ENCODE measurements at places on chromosomes 12 and 14. TPM values are rescaled to one million over a fixed set of nuclear protein-coding genes. Genes with fewer than 3 reads are reported as not detected.

GRCh38 chr12:116324654-116325335 lies 47.3 kb upstream of the MED13L start:
- no peaks in the 10 kb centered on the region for H3K36me3 ChIP-seq
- no peak overlapping the region for H3K27ac ChIP-seq
- H3K4me3 ChIP-seq: no peak overlapping the region
- peaks cover 8% of the 10 kb centered on the region for H3K27me3 ChIP-seq
- DNase-seq: no peak
- peaks cover 7% of the 10 kb centered on the region for H3K4me1 ChIP-seq

GRCh38 chr12:89230376-89231315 lies 121.7 kb downstream of the DUSP6 start:
- H3K36me3 ChIP-seq: no peaks in the 10 kb centered on the region
- no peaks in the 10 kb centered on the region for H3K27me3 ChIP-seq
- H3K27ac ChIP-seq: no peak overlapping the region
- peaks cover 29% of the 10 kb centered on the region for H3K4me1 ChIP-seq

GRCh38 chr14:89678768-89679167 lies 261.7 kb upstream of the FOXN3 start:
- DNase-seq: no peak
- no peak overlapping the region for H3K4me3 ChIP-seq
- H3K36me3 ChIP-seq: no peaks in the 10 kb centered on the region
- peaks cover 13% of the 10 kb centered on the region for H3K4me1 ChIP-seq
- H3K27me3 ChIP-seq: no peaks in the 10 kb centered on the region
- no peak overlapping the region for H3K27ac ChIP-seq

GRCh38 chr14:64561631-64562030 lies 11.9 kb downstream of the PPP1R36 start:
- H3K4me1 ChIP-seq: peaks cover 5% of the 10 kb centered on the region
- no peak overlapping the region for H3K27ac ChIP-seq
- H3K4me3 ChIP-seq: no peak overlapping the region
- no peaks in the 10 kb centered on the region for H3K27me3 ChIP-seq
- no peaks in the 10 kb centered on the region for H3K36me3 ChIP-seq

The KLHL33 gene
- not detected for total RNA-seq

The RPL10L gene
- total RNA-seq: not detected
